ENCODE measurements at places on chromosomes 7 and 10. TPM values are rescaled to one million over a fixed set of nuclear protein-coding genes. Genes with fewer than 3 reads are reported as not detected.

VENTX gene
- 0.21 TPM for total RNA-seq

- no peak for DNase-seq
Measured at GRCh38 chr10:124653811-124654651, 90.1 kb downstream of the FAM53B start.

GRCh38 chr10:131789516-131789915 is 111.3 kb upstream of the PPP2R2D start:
- no peak for DNase-seq

- DNase-seq, result no peak
Measured at GRCh38 chr7:105756367-105756766, 120.0 kb downstream of the ATXN7L1 start.
